IPS DF 6.9 (cell line): ENCODE measurements at places on chromosomes 4 and X.

DNA sequence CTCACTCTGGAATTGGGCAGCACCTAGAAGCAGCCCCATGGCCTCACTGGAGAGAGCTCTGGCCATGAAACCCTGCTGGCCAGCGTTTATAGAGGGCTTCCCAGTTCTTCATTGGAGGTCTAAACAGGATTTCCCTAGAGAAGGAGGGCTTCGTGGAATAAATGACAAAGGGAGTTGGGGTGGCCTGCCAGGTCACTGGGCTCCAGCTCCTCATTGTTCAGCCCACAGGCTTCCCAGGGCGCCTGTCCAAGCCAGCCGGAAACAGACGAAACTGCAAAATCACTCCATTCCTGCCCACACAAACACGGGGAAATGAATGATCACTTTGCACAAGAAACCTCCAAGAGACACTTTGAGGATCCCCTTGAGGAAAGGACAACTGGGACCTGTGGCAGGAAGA lies 189.7 kb downstream of the TSPAN5 start:
- no peak for DNase-seq

DNA sequence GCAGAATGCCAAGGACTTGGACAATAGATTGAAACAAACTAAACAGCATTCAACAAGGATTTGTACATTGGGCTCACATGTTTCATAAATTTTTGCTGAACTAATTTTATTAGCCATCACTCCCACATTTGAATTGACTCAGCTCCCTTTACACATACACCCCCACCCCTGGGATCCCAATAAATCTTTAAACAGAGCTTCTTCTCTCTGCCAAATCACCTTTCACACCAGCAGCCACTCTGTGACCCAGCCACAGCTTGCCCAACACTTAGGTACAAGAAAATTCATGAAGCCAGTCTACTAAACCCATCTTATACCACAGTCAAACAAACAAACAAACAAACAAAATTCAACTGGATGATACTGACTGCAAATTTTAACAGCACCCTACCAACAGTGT lies 21.6 kb downstream of the PHKA2 start:
- DNase-seq = no peak

GRCh38 chrX:99507768-99508167 lies 902.3 kb downstream of the PCDH19 start:
- DNase-seq = no peak

DNA sequence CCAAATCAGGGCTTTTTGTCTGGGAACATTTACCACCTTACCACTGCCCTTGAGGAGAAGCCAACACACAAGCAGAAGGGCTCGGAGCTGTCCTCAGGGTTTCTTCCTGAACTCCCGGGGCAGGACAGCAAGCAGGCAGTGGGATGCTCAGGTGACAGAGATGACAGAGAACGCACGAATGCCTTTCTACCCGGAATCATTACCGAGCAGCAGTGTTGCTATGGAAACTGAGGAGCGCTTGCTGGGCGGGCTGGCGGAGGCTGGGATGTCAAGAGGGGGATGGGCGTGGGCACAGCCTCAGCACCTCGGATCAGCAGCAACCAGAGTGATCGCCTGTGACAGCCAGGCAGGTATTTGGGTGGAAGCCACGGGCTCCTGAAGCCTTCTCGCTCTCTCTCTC lies 17.8 kb downstream of the SSR4 start:
- no peak for DNase-seq

DNA sequence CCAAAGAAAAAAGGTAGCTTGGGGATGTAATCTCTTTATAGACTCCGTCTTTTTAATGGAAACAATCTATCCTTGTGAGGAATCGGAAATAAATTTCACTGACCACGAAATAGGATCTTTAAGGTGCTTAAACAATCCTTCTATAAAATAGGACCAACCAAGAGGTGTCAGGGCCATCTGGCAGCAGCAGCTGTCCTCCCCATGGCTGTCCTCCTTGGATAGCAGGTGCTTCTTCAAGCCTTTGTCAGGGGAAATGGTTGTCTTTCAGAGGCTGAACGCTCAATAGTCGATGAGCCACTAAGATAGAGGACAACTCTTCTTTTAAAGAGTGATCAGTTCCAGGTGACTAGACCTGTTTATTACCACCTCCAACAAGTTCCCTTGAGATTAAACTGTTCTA lies 231.0 kb downstream of the ADGRL3 start:
- no peak for DNase-seq

DNA sequence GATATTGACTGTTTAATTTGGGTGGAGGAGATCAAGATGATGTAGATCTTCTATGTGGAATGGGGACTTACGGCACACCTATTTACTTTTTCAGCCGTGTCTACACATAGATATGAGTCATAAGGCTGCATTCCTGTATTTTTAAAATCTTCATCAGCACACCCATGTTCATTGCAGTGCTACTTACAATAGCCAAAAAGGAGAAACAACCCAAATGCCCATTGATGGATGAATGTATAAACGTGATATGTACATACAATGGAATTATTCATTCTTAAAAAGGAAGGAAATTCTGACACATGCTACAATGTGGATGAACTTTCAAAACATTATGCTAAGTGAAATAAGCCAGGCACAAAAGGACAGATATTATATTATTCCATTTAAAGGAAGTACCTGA lies 98.6 kb downstream of the AASDH start:
- no peak for DNase-seq

GRCh38 chr4:8013976-8014726 lies 74.5 kb upstream of the AFAP1 start:
- no peak for DNase-seq

DNA sequence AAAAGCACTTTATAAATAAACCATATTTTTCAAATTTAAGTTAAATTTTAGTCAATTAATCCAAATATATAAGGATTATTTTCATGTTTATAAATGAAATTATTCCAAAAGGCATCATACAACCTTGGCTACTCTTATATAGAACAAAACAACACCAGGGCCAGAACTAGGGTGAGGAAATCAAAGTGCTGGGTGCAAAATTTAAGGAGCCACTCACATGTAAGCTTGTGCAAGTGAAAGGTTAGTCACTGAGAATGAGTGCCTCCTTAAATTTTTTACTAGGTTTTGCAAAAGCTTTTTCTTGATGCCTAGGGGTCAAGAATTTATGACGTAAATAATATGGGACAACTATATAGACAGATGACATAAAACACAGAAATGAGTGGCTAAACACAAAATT lies 83.4 kb upstream of the COX18 start:
- DNase-seq = no peak

DNA sequence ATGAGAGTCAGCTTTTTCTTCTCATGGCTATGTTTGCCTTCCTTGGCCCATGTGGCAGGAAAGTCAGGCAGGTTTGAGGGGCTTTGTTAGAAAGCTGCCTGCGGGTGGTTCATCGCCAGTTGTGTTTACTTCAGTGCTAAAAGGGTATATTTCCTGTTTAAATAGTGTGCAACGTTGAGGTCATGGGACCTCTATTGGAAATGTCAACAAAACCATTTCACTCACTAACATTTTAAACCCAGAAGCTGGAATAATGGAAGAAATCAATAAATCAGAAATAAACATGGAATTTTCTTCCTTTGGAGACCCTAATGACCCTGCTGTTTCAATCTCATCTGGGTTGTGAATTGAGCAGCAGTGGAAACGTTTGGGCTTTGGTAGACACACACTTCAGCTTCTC lies 185.8 kb downstream of the ANKRD50 start:
- no peak for DNase-seq

GRCh38 chr4:31193521-31193920 lies 473.4 kb downstream of the PCDH7 start:
- no peak for DNase-seq

GRCh38 chr4:83852085-83852451 lies 316.2 kb downstream of the GPAT3 start:
- no peak for DNase-seq

DNA sequence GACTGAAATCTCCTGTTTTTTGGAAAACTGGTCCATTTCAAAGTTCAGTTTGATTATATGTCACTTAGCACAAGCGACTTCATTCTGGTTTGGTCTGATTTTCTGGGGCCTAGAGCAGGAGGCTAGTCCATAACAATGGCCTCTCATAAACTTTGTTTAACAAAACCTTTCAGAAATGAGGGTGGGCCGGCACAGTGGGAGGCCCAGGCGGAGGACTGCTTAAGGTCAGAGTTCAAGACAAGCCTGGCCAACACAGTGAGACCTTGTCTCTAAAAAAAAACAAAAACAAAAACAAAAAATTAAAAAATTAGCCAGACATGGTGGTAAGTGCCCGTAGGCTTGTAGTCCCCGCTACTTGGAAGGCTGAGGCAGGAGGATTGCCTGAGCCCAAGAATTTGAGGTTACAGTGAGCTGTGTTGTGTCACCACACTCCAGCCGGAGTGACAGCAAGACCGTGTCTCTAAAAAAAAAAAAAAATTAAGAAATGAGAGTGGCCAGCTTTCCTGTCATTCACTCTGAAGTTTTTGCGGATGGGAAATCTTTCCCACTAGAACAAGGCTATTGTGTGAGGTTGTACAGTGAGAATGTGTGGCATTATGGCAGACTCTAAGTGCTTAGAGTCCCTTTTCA lies 1.2 kb upstream of the PLAC8 start:
- DNase-seq = no peak

GRCh38 chrX:39904816-39905537 lies 192.8 kb downstream of the BCOR start:
- no peak for DNase-seq

GRCh38 chrX:119669424-119670037 lies 23.4 kb downstream of the SEPTIN6 start:
- no peak for DNase-seq

GRCh38 chr4:152462047-152462446 lies 73.8 kb downstream of the FBXW7 start:
- DNase-seq = no peak

GRCh38 chrX:132022198-132022966 lies 720 bp upstream of the STK26 start:
- DNase-seq = no peak

DNA sequence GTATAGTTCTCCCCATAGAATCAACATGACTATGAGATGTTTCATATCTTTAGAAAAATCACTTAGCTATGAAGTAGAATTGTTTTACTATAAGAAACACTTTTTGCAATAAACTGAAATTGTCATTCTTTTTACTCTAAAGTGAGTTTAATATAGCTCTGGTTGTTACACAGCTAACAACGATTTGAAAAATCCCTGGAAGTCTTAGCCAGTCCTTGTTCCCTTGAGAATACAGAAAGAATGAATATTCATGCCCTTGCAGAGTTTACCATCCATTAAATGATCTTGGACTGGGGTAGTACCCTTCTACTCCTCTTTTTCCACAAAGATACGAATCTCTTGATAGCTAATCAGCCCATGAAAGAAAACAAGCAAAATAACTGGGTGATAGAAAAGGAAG lies 141.8 kb downstream of the JADE1 start:
- no peak for DNase-seq
